ENCODE measurements at places on chromosomes 16 and 17. TPM values are rescaled to one million over a fixed set of nuclear protein-coding genes. Genes with fewer than 3 reads are reported as not detected.

Gene CANT1
- 72.3 TPM for total RNA-seq

DNA sequence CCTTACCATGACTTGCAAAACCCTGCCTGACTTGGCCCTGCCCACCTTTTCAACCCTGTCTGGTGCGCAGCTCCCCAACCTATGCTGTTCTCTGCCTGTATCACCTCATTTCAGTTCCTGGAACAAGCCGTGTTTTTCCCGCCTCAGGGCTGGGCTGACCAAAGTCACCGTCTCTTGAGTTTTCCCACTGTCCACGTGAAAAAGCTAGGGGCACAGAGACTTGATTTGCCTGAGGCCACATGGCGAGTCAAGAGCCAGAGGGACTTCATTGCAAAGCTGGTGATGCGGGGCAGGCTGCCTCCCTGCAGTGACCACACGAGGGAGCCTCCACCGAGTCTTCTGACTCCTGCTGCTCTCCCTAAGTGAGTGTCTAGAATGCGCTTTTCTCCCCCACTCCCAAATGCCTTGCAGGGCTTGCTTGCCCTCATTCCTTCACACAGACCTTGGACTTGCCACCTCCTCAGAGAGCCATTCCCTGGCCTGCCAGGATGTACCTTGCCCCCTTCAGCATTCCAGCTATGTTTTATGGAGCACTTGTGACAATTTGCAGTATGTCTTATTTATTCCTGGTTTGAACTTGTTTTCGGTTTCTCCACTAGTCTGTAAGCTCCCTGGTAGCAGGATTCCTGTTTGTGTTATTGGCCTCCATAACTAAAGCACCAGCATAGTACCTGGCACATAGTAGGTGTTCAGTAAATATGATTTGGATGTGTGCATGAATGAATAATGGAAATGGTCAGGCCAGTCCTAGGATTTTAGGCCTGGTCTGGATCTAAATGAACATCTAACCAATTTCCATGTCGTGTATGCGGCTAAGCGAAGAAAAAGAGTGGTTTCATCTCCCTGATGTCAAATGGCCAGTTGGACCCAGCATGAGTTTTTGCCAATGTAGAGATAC lies 252.3 kb downstream of the SNX29 start:
- no peak for DNase-seq

GRCh38 chr16:48280546-48280945 lies 33.2 kb upstream of the ABCC11 start:
- DNase-seq: no peak

Gene IL17C
- 1.0 TPM for total RNA-seq

Gene ADAM11
- total RNA-seq: 0.53 TPM

DNA sequence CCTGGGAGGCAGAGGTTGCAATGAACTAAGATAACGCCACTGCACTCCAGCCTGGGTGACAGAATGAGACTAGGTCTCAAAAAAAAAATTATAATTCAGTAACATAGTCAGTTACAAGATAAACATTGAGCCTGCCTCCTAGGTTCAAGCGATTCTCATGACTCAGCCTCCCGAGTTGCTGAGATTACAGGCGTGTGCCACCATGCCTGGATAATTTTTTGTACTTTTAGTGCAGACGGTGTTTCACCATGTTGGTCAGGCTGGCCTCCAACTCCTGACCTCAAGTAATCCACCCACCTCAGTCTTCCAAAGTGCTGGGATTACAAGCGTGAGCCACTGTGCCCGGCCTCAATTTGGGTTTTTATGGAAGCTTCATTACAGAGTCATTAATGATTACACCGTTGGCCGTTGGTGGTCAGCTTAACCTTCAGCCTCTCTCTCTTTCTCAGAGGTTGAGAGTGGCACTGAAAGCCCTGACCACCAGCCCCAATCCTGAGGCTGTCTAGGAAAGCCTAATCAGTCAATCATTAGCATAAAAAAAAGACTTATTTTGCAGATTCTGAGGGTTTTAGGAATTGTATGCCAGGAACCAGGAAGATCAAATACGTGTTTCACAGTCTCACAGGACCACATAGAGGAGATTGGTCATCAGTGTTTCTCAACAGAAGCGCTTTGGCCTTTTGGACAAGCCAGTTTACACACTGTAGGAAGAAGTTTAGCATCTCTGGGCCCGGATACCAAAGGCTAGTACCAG lies 1.3 kb upstream of the LRRC37A3 start:
- no peak for DNase-seq

DNA sequence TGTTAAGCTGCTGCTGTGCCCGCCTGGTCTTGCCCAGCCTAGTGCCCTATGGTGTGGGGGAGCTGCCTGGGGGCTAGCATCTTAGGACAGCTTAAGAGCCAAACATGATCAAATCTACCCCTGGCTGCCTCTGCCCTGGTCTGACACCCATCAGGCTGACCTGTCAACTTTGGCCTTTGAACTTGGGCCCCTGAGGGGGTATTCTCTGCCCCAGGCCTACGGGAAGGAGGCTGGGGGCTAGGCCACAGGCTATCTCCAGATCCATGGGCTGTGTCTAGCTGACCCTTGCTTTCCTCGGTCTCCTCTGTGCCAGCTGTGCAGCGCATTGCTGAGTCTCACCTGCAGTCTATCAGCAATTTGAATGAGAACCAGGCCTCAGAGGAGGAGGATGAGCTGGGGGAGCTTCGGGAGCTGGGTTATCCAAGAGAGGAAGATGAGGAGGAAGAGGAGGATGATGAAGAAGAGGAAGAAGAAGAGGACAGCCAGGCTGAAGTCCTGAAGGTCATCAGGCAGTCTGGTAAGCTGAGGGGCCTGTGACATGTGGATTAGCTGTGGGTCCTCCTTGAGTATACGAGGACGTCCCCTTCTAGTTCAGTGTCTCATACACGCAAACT lies 3.3 kb upstream of the STARD3 start:
- no peak for DNase-seq

Gene CACNA1H
- 0.21 TPM for total RNA-seq
